ENCODE measurements at places on chromosomes 11 and 22. TPM values are rescaled to one million over a fixed set of nuclear protein-coding genes. Genes with fewer than 3 reads are reported as not detected.

Gene CYP2D6
- 0.13 TPM for total RNA-seq

Gene MAPK11
- total RNA-seq: 19.9 TPM

Gene GUCY1A2
- total RNA-seq: under 0.01 TPM

Gene HBG2
- total RNA-seq: not detected

Gene ASRGL1
- total RNA-seq: 8.6 TPM

Gene RAG2
- not detected for total RNA-seq

Gene B3GAT1
- total RNA-seq: not detected

Gene MS4A15
- total RNA-seq: under 0.01 TPM

Gene BDNF
- under 0.01 TPM for total RNA-seq

Gene PATE4
- not detected for total RNA-seq

Gene NLRP6
- total RNA-seq: not detected

Gene TPST2
- total RNA-seq: 45.4 TPM

Gene NXPE2
- total RNA-seq: not detected

Gene SLC16A8
- total RNA-seq: under 0.01 TPM

Gene ZP1
- total RNA-seq: not detected

Gene TIGD3
- under 0.01 TPM for total RNA-seq

Gene KREMEN1
- 0.26 TPM for total RNA-seq

Gene CCDC86
- total RNA-seq: 11.2 TPM

Gene SCGB1A1
- total RNA-seq: not detected

Gene OR51B4
- total RNA-seq: not detected

Gene NELL1
- total RNA-seq: not detected

Gene TSKU
- total RNA-seq: 3.0 TPM

Gene IFTAP
- total RNA-seq: 16.8 TPM

Gene FAM83F
- not detected for total RNA-seq

Gene SLC6A5
- not detected for total RNA-seq

Gene OR10D3
- not detected for total RNA-seq

Gene MUC2
- not detected for total RNA-seq

Gene MRGPRX4
- 0.51 TPM for total RNA-seq

Gene VPREB1
- total RNA-seq: not detected

Gene DTX4
- total RNA-seq: 49.6 TPM

Gene SCN4B
- under 0.01 TPM for total RNA-seq

Gene GSTT2
- 1.1 TPM for total RNA-seq

Gene LRRC32
- total RNA-seq: 20.9 TPM

Gene APOL3
- total RNA-seq: 218 TPM

Gene GDPD4
- total RNA-seq: not detected

Gene PRODH
- total RNA-seq: not detected

Gene CAVIN3
- total RNA-seq: 106 TPM

Gene TENM4
- total RNA-seq: 0.13 TPM

Gene CHRM1
- not detected for total RNA-seq

Gene SLN
- total RNA-seq: not detected
